ENCODE measurements at places on chromosomes 13 and 19.

DNA sequence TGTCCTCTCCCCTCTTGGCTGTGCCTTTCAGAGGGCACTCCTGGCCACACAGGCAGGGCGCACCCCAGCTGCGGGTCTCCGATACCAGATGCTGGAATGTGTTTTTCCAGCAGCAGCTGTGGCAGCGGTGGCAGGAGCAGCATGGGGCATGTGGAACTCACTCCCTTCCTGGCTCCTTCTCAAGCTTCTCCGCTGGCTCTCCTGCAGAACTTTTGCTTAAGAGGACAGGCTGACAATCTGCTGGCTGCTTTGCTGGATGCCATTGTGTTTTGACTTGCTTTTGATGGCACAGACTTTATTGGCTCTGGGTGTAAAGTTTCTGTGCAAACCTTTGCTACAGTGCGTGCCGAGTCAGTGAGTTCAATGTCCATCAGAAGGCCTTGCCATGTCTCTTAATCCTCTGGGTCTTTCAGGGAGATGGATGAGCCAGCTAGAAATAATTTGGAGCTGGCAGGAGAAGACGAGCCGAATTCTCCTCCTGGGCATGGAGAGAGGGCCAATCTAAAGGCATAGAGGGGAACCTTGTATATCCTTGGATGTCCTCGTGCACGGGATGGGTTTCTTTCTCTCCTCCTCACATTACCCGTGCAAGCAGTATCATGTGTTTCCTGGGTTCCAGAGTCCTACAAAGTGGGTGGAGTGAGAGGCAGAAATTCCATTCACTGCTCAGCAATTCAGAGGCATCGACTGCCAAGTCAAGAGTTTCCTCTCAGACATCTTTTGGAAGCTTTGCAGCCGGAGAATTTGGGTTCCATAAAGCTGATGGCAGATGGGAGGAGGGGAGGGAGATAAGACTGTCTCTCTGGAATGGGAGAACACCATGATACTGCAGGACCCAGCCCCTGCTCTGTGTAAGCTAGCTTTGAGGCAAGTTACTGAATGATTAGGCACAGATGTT is 231.2 kb downstream of the FGF9 start:
- no peak for DNase-seq

DNA sequence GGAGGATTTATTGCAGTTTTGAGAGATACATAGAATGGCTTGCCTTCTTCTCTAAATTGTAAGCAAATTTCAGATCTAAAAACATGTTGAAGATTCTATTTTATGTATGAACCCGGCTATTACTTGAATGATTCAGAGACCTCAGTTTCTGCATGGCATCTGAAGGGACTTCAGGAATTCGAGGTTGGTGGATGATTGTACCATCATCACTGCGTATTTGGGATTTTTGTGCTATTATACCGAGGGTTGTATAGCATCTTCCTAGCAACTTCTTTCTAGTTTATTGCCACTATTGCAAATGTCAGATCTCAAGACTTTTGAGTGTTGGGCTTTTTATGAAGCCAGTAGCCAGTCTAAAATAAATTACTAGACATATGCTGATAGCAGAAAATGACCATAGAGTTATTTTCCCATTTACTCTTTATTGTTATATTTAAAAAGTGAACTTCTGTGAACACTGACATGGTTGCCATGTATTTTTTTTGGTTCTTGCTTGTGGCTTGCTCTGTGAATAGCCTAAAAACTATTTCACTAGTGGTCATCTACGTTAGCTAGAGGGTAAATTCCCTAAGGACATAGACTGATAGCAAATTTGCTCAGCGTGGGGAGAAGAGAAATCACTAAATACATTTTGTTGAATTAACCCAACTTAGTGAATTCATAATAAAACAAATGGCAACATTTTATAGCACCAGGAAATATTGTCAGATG is 70.6 kb upstream of the KLF12 start:
- no peak for DNase-seq

DNA sequence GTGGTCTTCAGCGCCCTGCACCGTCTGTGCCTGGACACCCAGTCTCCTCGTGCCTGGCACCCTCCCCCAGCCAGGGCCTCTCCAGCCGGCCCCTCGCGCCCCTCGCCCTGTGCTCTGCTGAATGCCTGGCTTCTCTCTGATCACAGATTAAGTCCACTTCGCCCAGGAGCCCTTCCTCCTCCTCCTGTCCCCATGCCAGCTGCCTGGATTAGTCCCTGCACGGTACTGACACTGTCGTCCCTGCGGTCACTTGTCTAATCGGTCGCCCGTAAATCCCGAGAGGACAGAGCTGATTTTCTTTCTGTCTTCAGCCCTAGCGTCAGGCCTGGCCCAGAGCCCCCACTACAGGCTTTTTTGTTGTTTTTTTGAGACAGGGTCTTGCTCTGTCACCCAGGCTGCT is 6.6 kb downstream of the THOP1 start:
- DNase-seq = no peak

DNA sequence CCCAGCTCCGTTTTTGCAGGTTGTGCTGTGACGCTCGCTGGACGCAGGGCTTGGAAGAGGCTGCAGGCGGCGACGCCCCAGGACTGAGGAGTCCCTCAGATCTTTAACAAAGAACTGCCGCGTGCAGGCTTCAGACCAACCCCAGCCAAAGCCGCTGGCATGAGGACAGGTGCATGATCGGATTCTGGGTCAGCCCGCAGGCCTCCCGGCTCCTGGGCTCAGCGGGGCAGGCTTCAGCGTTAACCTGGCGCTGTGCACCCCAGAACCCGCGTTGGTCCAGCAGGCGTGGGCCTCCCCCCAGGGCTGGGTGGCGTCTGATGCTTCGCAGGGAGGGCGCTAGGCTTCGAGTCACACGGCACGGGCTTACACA is 920 bp upstream of the TIMM13 start:
- DNase-seq = no peak

DNA sequence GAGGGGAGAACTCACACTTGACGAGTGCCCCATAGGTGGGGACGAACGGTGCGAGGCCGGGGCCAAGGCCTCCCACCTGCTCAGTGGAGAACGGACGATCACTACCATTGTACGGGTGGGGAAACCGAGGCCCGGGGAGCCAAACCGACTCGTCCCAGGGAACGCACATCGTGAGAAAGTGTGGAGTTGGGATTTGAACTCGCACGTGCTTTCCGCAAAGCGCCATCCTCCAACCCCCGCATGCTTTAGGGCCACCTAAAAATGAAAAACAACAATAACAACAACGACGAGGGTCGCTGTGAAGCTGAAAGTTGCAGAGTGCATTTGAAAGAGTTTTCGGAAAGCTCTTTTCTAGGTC is 458 bp downstream of the ARHGEF1 start:
- no peak for DNase-seq

- DNase-seq = no peak
Observed at GRCh38 chr13:34933349-34933748, 8.7 kb upstream of the NBEA start.

- no peak for DNase-seq
Observed at GRCh38 chr13:23643338-23644125, 73.3 kb downstream of the TNFRSF19 start.

DNA sequence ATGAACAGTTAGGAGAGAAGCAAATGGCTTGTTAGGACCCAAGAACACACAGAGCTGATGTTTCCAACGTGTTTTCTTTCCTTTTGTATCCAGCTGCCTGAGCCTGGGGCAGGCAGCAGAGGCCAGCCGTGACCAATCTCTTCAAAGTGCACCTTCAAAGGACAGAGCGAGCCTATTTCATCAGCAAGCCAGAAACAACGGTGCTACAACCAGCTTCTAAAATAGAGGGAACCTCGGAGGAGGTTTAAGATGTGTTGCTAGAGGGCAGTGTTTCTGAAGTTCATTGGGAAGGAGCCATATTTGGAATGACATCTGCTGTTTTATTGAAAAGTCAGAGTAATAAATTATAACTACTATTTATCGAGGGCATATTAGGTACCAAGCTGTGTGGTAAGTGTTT is 56.2 kb upstream of the RFC3 start:
- DNase-seq = no peak

All from central memory CD4-positive, alpha-beta T cell (primary cell).